ENCODE measurements at places on chromosomes 16 and 17. TPM values are rescaled to one million over a fixed set of nuclear protein-coding genes. Genes with fewer than 3 reads are reported as not detected.

NOMO2 gene
- 204 TPM for total RNA-seq

AOC2 gene
- 2.2 TPM for total RNA-seq

ABCC11 gene
- not detected for total RNA-seq

MNT gene
- total RNA-seq = 43.9 TPM

HYDIN gene
- total RNA-seq = 1.9 TPM

GAST gene
- not detected for total RNA-seq

NPIPB6 gene
- 1.9 TPM for total RNA-seq

CLDN7 gene
- 10.9 TPM for total RNA-seq

CHRNE gene
- total RNA-seq = 0.56 TPM

DNA sequence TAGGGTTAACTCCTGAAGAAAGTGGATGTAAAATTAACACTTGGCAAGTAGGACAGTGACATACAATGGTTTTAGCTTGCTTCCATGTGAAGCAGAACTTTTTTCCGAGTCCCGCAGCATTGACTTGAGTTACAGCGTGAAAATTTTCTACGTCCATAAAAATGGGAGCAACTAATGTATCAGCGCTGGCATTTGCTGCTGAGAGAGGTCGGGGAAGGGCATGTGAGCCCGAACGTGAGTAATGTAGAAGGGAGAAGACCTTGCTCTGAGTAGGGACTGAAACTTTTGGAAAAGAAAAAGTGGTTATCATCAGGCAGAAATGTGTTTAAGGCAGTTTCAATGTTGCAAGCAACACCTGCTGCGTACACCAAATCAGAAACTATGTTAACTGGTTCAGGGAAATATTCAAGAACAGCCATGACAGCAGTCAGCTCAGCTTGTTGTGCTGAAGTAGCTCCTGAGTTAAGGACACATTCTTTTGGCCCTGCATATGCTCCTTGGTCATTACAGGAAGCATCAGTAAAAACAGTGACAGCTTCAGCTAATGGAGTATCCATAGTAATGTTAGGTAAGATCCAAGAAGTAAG, 70.9 kb upstream of the ARL4D start:
- no peak for DNase-seq

- DNase-seq = no peak
Measured at GRCh38 chr17:47368262-47368661, 44.5 kb downstream of the EFCAB13 start.

DNA sequence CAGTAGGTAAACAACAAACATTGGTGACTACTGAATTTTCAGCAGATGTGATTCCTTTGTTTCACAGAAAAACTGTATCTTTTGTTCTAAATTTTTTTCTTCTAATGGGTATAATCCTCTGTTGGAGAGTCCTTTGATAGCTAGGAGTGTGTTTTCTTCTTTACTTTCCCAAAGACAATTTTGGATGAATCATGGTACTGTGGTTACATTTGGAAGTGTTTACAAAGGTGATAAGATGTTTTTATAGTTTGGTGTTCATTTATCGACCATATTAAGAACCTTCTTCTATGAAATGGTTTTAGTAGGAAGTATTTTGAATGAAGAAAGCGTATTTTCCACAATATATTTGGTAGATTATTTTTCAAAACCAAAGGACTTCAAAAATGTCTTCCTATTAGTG, 333.7 kb downstream of the WWOX start:
- DNase-seq = no peak

DNA sequence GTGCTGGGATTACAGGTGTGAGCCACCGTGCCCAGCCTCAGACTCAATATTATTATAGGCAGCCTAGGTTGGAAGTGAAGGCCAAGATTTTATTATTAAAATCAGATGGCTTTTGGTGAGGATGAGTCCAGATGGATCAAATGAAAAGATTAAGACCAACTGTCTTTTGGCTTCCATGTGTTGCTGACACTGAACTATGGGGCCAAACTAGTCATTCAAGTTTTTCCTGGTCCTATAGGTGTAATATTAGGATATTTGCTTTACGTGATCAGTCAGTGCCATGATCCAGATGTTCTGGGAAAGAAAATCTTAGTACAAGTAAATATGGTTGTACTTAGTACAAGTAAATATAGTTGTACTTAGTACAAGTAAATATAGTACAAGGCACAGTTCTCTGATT, 140.6 kb downstream of the MAP2K6 start:
- no peak for DNase-seq

DNA sequence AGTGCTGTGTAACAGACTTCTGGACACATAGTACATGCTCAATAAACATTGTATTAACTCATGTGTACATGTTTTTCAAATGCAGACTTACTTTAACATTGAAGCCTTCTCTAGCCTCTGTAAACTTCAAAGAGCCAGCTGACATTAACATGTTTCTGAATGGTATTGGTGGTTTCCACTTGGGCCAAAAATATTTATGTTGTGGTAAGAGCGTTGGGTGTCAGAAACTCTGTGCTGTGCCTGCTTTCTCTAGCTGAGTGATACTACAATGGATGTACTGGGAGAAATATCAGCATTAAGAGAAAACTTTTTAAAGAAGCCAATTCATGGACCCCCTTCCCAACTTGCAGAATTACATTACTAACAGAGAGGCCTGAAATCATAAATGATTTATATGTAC, 1951.7 kb downstream of the TP53TG3F start:
- DNase-seq = no peak

GRCh38 chr17:67854378-67854777, 29.1 kb downstream of the BPTF start:
- DNase-seq = no peak

GRCh38 chr17:10756619-10757018, 26.8 kb upstream of the TMEM220 start:
- DNase-seq = no peak

GRCh38 chr16:26129997-26130396, 438.2 kb downstream of the HS3ST4 start:
- DNase-seq = no peak

DNA sequence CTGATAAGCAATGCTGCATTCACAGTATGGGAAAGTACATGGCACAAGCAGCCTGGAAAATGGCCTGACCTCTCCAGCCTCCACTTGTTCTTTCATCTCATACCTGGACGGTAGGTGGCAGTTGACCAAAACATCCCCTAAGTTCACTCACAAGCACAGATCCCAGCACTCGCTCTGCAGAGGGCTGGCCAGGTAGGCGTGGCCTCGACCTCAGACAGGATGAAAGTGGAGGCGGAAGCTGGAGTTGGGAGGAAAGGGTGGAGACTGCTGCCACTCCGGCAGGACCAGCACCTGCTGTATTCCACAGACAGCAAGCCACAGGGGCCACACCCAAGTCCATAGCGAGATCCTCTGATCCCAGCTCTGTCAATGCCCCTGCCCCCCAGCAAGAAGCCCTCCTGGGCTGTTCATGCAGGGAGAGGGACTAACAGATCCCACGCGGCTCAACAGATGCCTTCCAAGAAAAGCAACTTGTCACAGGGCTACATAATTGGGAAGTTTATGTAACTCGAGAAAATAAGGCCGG, 31.3 kb downstream of the ZCCHC14 start:
- DNase-seq = peak; percentile 91

DNA sequence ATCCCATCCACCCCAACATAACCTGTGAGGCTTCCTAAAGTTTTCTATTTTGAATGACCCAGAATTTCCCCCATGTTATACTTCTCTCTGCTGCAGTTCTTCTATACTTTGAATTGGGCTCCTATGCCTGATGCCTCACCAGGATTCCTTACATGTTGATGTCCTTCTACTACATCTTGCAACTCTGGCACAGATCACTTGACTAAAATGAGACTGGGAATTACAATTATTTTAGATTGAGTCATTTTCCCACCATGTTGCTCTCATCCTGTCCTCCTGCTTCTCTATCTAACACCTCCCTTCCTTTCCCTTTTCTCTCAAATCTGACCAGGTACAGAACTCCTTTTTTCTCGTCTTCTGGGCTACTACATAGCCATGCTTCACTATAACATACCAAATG, 314.0 kb upstream of the KCNJ16 start:
- DNase-seq = no peak

GRCh38 chr16:50740736-50741135, 1.1 kb upstream of the CYLD start:
- no peak for DNase-seq

DNA sequence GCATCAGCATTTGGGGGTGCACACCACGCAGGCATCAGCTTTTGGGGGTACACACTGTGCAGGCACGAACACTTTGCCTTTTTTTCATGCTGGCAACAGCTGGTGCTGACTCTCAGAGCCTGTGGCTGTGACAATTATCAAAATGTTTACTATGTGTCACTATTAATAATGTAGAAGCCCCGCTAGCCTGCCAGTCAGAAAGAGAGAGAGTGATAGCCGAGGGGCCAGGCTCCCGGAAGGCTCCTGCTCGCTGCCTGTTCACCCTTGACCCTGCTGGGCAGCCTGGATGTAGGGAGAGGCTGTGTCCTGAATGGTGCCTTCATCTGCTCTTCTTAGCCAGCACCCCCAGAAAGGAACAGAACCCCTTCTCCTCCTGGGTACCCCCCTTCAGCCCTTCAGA, 61.9 kb downstream of the SDK2 start:
- DNase-seq = no peak

DNA sequence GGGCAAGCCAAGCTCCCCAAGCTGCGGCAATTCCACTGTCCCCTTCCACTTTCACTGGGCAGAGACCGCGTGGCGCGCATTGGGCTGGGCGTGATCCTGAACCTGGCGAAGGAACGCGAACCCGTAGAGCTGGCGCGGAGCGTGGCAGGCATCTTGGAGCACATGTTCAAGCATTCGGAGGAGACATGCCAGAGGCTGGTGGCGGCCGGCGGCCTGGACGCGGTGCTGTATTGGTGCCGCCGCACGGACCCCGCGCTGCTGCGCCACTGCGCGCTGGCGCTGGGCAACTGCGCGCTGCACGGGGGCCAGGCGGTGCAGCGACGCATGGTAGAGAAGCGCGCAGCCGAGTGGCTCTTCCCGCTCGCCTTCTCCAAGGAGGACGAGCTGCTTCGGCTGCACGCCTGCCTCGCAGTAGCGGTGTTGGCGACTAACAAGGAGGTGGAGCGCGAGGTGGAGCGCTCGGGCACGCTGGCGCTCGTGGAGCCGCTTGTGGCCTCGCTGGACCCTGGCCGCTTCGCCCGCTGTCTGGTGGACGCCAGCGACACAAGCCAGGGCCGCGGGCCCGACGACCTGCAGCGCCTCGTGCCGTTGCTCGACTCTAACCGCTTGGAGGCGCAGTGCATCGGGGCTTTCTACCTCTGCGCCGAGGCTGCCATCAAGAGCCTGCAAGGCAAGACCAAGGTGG, 9.8 kb downstream of the SARM1 start:
- no peak for DNase-seq

DNA sequence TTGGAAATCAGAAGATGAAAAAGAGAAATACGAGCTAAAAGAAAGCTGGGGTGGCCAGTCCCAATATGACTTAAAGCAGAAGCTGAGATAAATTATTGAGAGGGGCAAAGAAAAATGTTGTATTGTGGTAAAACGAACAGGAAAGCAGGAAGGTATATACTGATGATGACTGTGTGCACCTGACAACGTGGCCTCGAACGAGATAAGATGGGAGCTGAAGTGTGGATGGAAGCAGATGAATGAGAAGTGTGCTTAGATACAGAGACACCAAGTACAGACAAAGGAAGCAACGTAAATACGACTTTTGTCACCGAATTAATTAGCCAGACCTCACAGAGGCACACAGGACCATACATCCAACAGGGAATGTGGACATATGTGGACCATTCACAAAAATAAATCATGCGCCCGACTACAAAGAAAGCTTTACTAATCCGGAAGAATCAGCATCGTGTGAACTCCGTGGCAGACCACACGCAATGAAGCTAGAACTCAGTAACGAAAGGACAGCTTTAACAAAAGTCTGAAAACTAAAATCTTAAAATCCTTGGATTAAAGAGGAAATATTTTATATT, 218.7 kb downstream of the RPTOR start:
- DNase-seq = no peak

DNA sequence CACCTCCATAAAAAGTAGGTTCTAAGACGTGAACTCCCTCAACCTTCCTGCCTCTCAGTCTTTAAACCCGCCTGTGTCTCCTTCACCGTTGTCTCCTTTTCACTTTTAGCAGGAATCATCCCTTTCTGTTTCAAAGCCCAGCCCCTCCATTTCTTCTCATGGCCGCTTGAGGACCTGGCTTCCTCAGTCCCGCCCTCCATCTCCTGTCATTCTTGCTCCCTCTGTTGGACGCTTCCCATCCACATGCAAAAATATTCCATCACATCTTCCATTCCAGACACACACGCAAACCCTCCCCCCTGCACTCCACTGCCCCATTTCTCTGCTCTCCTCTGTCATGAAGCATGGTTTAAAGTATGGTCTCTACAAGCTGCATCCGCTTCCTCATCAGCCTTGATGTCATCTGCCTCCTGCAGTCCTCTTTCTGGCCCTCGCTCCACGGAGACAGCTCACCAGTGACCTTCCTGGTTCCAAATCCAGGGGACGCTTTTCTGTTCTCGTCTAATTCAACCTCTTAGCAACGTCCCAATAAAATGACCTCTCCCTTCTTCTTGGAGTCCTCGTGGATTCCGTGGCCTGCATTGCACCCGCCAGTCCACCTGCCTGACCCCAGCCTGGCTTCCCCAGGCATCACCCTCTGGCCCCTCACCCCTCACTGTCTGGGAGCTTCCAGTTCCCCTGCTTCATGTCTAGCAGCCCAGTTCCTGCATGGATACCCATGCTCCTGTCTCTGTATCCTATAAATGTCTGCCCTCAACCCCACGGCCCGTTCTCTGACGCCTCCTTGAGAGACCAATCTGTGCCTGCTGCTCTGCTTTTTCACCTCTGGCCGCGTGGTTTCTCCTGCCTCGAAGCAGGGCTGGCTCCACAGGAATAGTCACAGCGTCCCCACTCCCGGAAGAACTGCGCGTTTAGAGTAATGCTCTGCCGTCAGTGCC, 26.2 kb downstream of the ANKRD40 start:
- peak; percentile 76 for DNase-seq

DNA sequence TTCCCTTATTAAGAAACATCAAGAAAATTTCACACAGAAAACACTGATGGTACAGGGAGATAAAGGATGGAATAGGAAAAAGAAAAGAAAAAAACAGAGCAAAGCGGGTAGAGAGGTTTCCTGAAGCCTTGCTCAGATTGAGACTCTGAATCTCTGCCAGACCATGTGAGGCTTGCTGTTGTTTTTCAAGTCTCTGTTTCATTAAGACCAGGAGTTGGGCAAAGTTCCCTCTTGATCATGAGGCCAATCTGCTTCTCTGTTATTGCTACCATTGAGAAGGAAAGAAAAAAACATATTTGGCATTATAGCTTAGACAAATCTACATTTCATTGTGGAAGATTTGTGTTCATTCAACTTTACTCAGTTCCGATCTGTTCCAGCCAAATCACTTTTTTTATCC, 201.6 kb upstream of the SOX9 start:
- no peak for DNase-seq

- no peak for DNase-seq
Measured at GRCh38 chr16:88983771-88984687, 7.0 kb upstream of the CBFA2T3 start.

- peak; percentile 75 for DNase-seq
Measured at GRCh38 chr16:25063865-25064264, 47.7 kb upstream of the LCMT1 start.

- no peak for DNase-seq
Measured at GRCh38 chr17:40738553-40738952, 16.6 kb downstream of the KRT25 start.
